ENCODE measurements at places on chromosomes 12 and 14.

GRCh38 chr12:60263161-60263560 lies 667.3 kb downstream of the SLC16A7 start:
- DNase-seq: no peak

GRCh38 chr12:110312581-110313360 lies 31.7 kb downstream of the ATP2A2 start:
- no peak for DNase-seq

DNA sequence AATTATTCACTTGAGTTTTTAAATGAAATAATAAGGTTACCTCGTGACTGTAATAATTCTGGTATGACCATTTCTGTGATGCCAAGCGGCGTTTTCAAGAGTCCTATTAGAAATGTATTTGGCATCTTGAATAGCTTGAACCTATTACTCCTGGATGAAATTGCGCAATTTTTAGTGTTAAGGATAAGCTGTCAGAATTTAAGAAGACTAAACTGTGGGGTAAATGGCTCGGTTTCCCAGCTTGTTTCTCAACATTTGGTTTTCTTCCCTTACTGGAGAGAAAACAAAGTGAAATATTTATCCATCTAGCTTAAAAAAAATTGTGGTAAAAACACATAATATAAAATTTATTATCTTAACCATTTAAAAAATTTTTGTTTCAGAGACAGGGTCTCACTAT lies 26.8 kb downstream of the PCNX1 start:
- DNase-seq: no peak

GRCh38 chr12:62135553-62136200 lies 124.5 kb upstream of the USP15 start:
- no peak for DNase-seq

DNA sequence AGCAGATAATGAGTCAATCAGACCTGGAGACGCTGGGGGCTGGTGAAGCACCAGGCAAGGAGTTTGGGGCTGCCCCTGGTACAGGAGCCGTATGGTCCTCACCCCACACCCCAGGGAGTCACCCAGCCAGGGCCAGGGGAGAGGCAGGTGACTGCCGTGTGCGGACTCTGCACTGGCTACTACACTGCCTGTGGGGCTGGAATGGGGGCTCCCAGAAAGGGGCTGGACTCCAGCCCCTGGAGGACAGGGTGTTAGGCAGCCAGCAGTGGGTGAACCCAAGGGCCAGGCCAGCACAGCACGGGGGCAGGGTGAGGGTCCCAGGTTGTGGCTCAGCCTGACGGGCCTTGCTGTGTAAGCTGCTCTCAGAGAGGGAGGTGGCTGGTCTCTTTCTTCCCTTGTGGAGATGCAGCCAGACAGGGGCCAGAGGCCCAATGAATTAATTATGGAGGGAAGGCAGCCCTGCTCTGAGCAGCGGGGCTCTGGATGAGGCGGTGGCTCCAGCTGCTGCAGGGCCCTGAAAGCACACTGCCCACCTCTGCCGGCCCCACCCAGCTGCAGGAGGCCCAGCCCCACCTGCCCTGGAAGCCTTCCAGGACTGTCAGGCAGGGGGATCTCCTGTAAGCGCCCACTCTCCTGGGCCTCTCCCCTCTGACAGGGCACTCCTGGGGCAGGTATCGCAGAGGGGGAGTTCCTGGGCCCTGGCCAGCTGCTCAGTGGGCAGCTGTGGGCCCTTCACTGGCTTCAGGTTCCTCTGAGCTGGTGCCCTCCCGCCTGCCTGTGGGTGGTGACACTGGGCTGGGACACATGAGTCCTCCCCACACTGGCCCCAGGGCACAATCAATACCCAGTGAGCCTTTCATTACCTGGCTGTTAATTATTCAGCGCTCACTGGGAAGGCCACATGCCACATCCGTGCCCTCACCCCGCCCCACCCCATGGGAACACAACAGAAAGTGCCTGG lies 142.5 kb upstream of the C14orf180 start:
- no peak for DNase-seq

DNA sequence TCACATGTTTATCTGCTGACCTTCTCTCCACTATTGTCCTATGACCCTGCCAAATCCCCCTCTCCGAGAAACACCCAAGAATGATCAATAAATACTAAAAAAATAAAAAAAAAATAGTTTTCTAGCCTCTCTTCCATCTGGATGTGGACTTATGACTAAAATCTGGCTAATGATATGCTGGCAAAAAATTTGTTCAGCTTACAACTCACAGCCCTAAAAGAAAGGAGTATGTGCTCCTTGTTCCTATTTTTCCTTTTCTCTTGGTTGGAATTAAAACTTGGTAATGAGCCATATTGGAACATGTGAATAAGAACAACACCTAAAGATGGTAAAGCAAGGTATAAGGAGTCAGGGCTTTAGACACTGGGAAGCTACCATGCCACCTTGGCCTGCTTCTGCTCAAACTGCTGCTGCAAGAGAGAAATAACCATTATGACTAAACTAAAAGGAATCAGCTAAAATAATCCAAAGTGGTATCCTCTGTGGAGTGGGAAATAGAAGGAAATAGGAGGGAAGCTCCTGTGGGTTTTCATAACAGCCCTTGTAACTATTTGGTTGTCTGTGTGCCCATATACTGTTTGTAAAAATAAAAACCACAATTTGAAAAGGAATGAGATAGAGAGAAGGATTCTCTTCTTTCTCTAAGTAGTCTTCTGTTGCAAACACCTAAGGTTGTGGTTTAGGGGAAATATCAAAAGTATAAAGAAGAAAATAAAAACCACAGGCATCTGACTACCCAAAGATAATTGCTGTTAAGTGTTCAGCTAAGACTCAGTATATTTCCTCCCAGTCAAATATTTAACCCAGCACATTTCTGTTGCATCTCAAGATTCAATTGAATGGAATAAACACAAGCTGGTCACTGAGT lies 53.8 kb downstream of the SDR9C7 start:
- no peak for DNase-seq

DNA sequence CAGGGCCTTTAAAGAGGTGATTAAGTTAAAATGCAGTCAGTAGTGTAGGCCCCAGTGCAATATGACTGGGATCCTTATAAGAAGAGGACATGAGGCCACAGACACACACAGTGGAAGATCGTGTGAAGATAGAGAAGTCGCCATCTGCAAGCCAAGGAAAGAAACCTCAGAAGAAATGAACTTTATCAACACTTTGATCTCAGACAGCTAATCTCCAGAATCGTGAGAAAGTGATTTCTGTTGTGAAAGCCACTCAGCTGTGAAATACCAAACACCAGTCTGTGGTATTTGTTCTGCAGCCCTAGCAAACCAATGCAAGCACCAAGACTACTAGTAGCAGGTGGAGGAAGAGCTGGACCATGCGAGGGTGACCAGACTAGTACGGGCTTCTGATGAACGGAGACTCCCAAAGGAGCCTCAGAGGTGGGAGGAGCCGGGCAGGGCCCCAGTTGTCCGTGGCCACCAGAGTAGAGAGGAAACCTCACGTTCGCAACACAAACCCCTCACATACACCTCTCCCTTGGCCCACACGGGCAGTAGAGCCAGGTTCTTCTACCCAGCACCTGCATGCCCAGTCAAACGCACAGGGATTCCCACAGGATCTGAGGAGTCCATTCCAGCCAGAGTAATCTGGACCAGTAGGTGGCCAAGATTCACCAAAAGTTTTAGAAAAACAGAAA lies 243.0 kb downstream of the TTC8 start:
- no peak for DNase-seq

- DNase-seq: no peak
Measured at GRCh38 chr12:91984556-91984955, 161.1 kb downstream of the BTG1 start.

GRCh38 chr12:54393743-54394142 lies 9.2 kb upstream of the ZNF385A start:
- DNase-seq: no peak

All from NCI-H1694 (cell line).